ENCODE measurements at places on chromosomes 2 and 18.

- no peak for DNase-seq
Measured at GRCh38 chr2:224781400-224781799, 65.2 kb upstream of the CCDC195 start.

DNA sequence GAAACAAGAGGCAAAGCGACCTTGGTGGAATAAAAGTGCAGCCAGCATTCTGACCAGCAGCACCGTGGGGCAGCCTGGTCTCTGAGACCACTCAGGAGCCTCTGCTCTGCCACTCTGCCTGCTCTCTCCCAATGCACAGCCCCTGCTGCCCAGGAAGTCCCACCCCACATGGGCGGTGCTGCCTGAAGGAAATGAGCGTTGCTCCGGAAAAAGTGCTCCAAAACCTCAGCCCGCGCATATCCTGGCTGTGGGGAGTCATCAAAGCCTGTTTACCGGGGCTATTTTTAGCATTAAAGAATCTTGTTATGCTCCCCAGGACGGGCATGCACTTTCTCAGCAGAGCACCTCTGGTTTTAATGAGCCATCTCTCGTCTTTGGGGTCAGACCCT is 54.5 kb downstream of the EPAS1 start:
- DNase-seq, result peak; percentile 45

DNA sequence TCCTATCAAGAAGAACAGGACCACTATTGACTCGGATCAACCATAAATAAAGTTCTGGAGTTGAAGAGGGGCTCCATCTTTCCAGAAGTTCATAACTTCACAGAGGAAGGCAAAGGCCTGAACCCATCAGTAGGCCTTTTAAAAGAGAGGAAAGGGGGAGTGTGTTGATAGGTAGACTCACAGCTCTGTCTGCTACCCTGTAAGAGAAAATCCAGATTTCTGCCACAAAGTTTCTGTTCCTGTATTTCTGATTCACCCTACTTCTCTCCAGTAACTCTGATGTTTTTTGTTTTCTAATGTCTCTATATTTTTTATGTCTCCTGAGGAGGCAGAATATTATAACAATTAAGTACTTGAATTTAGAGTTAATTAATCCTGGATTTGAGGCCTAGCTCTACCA is 564.0 kb downstream of the TNS1 start:
- DNase-seq, result no peak

GRCh38 chr2:201171259-201171814 is 11.6 kb upstream of the CASP10 start:
- DNase-seq, result no peak

DNA sequence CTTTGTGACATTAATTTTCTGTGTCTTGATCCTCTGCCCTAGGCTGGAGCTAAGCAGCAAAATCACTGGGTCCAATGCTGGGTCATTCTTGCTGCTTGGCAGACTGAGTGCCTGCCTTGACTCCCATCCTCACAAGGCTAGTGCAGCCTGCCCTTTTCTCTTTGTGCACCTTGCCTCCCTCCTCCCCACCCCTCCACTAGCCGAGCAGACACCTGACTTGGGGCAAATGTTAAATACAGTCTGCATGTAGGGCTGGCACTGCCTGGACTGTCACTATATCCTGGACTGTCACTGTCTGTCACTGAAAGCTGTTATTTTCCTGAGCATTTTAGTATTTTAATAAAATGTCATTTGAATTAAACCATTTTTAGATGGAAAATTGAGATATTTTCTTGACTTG is 33.4 kb downstream of the MAPRE2 start:
- DNase-seq, result no peak

DNA sequence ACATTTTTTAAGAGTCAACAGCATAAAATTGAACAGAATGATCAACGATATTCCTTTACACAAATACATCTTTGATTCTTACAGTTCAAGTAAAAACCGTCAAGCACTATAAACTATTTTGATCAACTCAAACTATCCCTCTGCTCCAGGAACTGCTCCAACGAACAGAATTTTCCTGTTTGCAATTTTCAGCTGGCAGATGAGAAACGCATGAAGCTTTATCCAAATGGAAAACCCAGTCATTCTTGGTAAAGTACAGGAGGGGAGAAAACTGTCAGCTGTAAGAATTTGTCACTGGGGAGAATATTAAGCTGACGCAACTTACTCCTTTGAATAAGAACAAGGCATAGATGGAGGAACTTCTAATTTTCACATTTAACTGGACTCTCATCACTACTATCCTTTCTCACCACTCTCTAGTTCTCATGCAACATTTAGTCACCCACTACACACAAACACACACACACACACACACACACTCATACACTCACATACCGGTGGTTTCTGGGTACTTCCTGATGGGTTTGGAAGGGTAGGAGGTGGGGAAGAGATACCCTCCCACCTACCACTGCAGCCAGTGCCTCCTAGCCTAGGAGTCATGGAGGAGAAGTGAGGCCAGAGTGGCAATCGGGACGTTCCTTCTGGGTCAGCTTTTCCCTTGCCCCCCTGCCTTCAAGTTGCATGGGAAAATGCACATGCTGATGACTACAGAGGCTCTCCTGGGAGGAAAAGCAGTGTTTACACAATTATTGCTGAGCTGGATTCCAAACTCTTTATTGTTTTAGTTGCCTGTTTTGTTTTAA is 54.0 kb upstream of the SPATS2L start:
- DNase-seq, result no peak

GRCh38 chr2:226405465-226405864 is 394.2 kb downstream of the IRS1 start:
- no peak for DNase-seq

DNA sequence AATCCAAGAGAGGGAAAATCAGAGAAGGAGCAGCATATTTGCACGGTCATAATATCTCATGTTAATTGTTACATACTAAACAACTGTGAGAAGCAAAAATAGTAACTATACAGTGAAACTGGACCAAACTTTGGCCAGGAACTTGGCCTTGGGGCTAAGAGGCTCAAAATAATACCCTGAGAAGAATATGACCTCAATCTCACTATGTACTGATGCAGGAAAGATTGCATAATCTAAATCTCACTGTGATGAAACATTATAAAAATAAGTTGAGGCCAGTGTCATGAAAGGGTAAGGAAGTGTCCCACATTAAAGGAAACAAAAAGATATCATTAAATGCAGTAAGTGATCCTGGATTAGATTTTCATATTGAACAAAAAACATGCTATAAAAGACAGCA is 36.5 kb downstream of the ZRANB3 start:
- DNase-seq, result no peak

GRCh38 chr2:64652231-64653108 is 1.2 kb downstream of the SERTAD2 start:
- no peak for DNase-seq
